ENCODE measurements at places on chromosomes 6 and 20.

- no peak for DNase-seq
Measured at GRCh38 chr6:26223228-26223627, 136.0 kb downstream of the HFE start.

DNA sequence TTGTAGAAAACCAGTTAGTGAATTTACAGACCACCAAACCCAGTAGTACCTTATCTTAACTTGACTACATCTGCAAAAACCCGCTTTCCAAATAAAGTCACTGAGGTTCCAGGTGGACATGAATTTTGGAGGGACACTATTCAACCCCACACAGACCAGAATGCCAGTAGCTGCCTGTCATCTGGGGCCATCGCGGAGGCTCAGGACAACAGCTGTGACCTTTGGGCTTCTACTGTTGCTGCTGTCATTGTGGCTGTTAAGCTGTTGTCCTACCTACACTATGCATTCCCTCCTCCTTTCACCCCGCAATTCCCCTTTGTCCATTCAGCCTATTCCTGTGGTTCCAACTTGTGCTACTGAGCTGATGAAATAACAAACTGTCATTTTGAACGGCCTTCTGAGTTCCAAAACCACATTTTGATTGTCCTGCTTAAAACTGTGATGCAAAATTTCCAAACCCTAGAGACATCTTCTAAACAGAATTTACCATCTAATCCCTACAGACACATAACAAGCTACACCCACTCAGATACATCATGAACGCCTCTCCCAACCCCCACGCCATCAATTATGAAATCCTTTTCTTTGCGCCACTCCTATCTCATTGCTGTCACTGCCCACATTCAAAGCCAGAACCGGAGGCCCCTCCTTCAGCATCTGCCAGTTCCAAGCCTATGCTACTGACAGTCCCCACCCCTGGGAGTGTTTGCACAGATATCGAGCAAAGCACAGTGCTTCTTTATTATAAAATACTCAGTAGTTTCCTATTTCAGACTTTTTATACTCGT, 125.0 kb downstream of the C6orf118 start:
- DNase-seq: no peak

GRCh38 chr6:135465903-135466302, 31.6 kb downstream of the AHI1 start:
- no peak for DNase-seq

- no peak for DNase-seq
Measured at GRCh38 chr20:48783533-48784272, 44.1 kb downstream of the PREX1 start.

DNA sequence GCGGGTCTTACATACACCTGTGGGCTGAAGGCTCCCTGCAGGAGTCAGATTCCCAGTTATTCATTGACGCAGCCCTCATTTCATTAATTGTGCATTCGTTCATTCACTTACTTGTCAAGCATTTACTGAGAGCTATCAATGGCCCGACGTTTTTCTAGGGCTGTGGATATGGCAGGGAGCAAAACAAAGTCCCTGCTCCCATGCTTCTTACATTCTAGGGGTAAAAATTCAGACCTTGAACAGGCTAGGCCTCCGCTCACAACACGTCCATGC, 369 bp upstream of the NSFL1C start:
- no peak for DNase-seq

DNA sequence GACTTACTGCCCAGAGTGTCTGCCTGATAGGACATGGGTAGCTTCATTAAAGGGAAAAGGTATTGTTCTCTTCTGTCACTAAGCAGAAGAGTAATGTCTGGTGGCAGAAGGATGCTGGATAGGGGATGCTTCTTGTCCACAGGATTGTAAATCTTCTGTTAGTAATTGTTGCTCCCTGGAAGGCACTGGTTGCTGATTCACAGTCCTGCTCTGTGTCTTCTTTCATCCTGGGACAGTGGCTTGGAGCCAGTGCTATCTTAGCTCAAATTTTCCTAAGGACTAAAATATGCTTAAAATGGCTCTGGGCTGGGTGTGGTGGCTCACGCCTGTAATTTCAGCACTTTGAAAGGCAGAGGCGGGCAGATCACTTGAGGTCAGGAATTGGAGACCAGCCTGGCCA, 48.0 kb downstream of the SYTL3 start:
- no peak for DNase-seq

- peak; percentile 38 for DNase-seq
Measured at GRCh38 chr20:14538433-14538832, 201.0 kb upstream of the FLRT3 start.

DNA sequence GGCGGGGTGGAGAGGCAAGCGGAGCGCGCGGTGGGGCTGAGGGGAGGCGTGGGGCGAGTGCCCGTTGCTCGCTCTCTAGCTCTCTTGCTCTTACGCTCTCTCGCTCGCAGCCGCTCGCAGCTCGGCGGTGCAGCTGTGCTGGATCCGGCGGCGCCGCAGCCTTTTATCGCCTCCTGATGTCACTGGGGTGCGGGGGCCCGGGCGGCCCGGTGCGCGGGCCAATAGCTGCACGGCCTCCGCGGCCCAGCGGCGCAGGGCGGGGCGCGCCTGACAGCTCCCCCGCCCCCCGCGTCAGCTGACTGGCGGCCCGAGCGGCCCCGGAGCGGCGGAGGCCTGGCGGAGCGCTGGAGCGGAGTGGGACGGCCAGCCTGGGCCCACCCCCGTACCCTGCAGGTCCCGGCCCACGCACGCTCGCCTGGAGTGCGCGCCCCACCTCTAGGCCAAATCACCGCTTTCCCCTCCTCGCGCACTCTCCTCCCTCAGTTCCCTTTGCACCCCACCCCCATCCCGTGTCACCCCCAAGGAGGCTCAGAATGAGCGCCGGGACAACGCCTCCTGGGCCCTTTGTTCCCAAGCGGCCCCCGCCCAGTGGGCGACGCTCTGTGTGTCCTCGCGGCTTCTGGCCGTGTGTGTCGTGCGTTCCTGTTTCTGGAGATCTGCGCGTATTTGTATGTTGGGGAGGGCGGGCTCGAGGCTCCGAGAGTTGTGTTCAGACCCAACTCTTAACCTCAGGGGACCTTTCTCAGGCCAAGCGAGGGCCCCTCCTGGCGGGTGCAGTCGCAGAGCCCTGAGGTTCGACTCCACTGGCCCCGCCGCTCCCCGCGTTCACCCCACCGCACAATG, at the start of gene MAFB:
Gene MAFB (minus strand): TSS at position 137 of the 843 bp plus-strand sequence. CDS start 386 bp downstream, outside the sequence.
- DNase-seq: peak; percentile 79

GRCh38 chr6:8013763-8014162, 50.4 kb downstream of the BLOC1S5 start:
- no peak for DNase-seq

DNA sequence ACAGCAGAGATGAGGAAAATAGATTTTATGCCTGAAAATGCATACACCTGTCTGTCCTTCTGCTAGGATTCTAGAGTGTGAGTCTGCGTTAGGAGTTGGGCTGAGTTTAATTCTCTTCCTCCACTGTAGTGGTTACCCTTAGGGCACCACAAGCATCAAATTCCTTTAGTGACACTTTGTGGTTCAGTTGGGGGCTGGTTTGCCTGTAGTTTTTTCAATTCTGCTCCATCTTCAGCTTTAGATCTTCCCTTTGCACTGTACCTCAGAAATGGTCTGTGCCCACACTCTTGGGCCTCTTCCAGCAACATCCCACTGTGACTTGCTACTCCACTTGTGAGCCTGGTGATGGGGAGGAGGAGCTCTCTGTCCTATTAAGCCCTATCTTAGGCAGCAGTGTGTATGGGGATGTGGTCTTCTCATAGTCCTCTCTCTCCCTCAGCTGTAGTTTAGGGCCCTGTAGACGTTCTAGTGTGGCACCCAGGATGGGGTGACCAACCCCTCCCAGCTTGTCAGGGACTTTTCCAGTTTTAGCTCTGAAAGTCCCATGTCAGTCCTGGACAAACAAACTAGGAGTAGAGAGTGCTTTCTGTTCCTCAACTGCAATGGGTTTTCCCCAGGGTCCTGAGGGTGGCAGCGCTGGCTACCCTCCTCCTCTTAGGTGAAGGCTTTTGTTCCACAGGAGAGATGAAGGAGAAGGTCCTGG, 19.7 kb upstream of the OGFRL1 start:
- peak; percentile 24 for DNase-seq

- no peak for DNase-seq
Measured at GRCh38 chr6:169230946-169231789, 22.5 kb downstream of the THBS2 start.

- DNase-seq: peak; percentile 40
Measured at GRCh38 chr20:3471397-3472021, 691 bp downstream of the ATRN start.

DNA sequence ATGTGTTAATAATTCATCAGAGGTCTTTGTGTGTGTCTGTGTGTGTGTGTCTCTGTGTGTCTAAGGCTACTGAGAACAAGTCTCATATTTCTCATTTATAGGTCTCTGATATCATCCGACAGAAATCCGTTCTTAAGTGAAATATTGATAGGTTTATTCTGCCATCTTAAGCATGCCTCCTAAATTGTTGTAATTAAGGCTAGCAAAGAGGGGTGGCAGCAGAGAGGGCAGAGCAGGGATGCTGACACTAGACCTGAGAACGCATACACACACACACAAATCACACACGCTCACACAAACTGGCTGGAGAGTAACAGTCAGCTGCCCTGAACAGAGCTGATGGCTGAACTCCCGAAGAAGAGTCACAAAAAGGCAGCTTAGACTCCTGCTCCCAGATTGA, 84.9 kb upstream of the LRFN2 start:
- DNase-seq: no peak

- peak; percentile 54 for DNase-seq
Measured at GRCh38 chr6:21596949-21597682, 3.6 kb downstream of the SOX4 start.

- DNase-seq: no peak
Measured at GRCh38 chr6:154347981-154348380, 8.6 kb downstream of the IPCEF1 start.

DNA sequence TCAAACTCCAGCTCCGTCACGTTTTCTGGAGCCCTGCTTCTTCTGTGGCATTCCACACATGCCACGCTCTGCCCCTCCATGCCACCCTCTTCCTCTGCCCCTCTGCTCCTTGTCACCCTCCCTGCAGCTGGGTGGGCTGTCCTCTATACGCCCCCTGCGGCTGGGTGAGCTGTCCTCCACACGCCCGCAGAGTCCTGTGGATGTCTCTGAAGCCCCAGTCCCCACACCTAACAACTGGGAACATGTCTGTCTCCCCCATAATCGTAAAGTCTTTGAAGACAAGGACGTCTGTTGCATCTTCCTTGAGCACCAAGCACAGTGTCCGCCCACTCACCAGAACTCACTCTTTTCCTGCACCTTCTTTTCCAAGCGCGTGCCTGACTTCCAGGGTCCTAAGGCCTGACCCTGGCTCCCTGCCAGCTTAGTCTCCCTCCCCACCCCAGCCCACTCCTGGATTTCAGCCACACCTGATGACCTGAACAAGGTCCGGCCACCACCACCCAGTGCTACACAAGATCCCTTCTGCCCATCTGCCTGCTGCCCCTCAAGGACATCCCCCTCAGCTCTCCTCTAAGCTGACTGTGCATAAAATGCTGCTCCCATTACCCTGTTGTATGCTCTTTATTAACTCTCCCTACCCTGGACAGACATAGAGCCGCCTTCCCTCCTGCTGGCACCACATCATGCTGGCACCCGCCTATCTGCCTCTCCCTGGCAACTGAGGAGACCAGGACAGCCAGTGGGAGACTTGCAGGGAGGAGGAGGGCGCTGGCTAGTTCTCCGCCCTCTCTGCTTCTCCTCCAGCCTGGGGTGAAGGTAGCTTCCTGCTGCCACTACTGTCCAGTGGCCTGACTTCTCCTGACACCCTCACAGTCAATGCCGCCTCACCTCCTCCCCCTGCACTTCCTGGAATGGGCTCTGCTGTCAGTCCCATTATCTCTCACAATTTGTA, 10.7 kb upstream of the PRR18 start:
- DNase-seq: no peak

DNA sequence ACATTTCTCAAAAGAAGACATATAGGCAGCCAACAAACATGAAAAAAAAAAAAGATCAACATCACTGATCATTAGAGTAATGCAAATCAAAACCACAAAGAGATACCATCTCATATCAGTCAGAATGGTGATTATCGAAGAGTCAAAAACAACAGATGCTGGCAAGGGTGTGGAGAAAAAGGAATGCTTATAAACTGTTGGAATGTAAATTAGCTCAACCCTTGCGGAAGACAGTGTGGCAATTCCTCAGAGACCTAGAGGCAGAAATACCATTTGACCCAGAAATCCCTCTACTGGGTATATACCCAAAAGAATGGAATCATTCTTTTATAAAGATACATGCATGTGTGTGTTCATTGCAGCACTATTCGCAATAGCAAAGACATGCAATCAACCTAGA, 303.8 kb upstream of the THEMIS start:
- DNase-seq: no peak

GRCh38 chr20:8385247-8385646, 253.2 kb downstream of the PLCB1 start:
- DNase-seq: no peak

- no peak for DNase-seq
Measured at GRCh38 chr20:8798505-8798904, 270.4 kb upstream of the PLCB4 start.

- DNase-seq: no peak
Measured at GRCh38 chr6:147741389-147741788, 232.9 kb downstream of the SAMD5 start.

- DNase-seq: no peak
Measured at GRCh38 chr6:49205526-49205925, 257.5 kb downstream of the MMUT start.

DNA sequence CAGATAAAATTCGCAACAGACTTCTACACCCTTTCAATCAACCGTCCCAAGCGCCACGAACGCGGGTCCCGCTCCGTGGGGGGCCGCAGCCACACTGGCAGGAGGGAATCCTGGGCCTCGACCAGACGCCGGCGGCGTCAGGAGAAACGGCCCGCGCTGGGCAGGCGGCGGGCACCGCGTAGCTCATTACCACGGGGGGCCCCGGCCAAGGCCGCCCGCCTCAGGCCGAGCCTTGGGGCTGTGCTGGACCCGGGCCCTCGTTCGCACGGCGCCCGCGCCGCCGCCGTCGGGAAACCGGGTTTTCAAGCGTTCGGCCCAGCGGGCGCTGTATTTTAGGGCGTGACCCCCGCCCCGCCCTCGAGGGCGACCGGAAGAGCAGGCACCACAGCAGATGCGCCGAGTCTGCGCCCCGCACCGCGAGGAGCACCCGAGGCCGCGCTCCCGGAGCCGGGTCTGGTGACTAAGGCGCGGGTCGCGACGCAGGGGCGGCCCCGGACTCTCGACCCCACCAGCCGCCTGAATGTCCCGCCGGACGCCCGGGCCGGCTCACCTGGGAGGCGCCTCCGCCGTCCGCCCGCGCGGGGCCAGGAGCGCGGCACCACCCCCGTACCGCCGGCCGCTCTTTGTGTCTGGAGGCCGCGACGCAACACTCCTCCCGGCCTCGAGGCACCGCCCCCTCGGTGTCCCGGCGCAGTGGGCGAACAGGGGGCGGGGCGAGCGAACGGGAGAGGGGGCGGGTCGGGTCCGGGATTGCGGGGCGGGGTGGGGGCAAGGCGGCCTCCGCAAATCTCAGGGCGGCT, at the start of gene NINL:
Gene NINL (minus strand): TSS at position 627 of the 800 bp plus-strand sequence. CDS start 58,944 bp downstream, outside the sequence.
- DNase-seq: peak; percentile 67
